ENCODE measurements at places on chromosomes 6 and 20.

- DNase-seq = no peak
Observed at GRCh38 chr6:110529907-110530306, 53.5 kb upstream of the SLC22A16 start.

- no peak for DNase-seq
Observed at GRCh38 chr20:36251426-36251825, 15.1 kb downstream of the AAR2 start.

- peak; percentile 72 for DNase-seq
Observed at GRCh38 chr6:7463785-7464184, 74.2 kb downstream of the RIOK1 start.

DNA sequence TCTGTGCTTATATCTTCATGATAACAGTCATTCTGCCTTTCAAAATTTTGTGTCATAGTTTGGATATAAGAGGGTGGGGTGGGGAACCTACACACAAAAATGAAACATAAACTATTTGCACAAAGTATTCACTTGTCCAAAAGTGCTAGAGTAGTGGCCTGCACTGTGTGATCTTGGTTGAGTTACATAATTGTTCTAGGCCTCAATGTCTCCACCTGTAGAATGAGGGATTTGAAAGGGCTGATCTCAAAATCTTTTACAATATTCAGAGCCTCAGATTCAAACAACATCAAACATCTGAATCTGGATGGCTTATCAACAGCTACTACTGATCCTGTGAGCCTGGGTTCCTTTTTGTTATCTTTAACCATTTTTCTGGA lies 64.3 kb upstream of the TMEM30A start:
- no peak for DNase-seq

DNA sequence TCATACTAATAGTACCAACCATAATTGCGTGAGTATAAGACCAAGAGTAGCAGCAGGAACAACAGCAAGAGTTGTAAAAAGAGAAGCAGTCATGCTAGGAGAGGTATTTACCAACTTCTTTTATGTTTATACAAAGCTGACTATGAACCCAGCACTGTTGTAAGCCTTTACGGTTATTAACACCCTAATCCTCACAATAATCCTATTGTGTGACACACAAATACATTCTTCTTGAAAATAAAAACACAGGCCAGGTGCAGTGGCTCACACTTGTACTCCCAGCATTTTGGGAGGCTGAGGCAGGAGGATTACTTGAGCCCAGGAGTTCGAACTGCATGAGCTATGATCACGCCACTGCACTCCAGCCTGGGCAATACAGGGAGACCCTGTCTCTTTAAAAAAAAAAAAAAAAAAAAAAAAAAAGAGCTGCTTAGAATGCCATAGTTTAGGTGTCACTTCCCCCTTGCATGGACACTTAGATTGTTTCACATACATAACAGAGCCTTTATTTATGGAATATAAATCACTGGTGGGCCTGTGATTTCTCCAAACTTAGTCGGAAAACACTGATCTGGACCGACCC lies 20.2 kb downstream of the HCK start:
- no peak for DNase-seq

DNA sequence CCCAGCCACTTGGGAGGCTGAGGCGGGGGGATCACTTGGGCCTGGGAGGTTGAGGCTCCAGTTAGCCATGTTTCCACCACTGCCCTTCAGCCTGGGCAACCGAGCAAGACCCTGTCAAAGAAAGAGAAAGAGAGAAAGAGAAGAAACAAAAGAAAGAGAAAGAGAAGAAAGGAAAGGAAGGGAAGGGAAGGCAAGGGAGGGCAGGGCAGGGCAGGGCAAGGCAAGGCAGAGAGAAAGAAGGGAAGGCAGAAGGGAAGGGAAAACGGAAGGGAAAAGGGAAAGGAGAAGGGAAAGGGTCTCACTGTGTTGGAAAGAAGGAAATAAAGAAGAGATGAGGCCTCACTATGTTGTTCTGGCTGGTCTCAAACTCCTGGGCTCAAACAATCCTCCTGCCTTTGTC lies 47.8 kb upstream of the PBOV1 start:
- DNase-seq = no peak
